ENCODE measurements at places on chromosomes 6 and 20. TPM values are rescaled to one million over a fixed set of nuclear protein-coding genes. Genes with fewer than 3 reads are reported as not detected.

DNA sequence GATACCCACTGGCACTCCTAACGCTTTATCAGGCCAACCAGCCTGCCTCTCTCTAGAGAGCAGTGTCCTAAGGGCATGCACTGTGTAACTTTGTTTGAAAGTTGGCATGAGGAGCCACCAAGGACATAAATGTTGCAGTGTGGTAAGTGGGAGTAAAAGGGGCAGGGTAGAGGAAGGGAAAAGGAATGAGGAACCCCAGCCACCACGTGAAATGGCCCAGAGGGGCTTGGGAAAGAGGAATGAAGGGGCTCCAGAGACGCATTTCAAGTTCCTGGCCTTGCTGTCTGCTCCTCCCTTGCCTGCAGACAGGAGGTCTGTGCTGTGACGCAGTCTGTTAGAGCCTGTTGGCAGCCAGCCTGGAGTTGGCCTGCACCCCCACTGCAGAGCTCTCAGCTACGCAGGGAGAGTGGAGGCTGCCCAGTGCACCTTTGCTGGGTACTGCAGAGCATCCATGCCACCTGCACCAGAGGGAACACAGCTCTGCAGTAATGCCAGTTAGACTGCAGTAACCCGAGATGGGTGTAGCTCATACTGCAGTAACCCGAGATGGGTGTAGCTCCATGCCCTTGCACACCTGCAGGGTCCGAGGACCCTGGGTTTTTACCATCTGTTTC, 86.8 kb upstream of the SNAP25 start:
- H3K27me3 ChIP-seq, result 0 out of 3 replicates have a peak, but pooled peaks cover 12% of the 10 kb centered on the region
- H3K4me3 ChIP-seq, result no peak overlapping the region
- no peak for DNase-seq
- no peaks in the 10 kb centered on the region for H3K36me3 ChIP-seq
- H3K4me1 ChIP-seq, result peaks cover under 1% of the 10 kb centered on the region

DNA sequence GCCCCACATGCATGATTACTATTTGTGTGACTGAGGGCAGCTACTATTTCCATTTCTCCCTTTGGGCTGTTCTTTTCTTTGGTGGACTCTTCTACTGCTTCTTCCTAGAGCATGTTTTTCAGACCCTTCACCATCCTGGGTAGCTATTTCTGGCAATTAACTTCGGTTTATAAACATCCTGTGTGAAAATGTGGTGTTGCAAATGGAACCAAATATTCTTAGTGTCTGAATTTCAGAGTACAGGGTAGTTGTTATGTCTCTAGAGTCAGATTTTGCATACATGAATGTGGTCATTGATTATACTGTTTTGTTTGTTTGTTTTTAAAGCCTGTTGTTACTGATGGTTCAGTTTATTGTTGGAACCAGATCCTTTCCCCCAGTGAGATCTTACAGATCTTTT, 49.7 kb downstream of the PROKR2 start:
- no peak overlapping the region for H3K27ac ChIP-seq
- H3K4me1 ChIP-seq, result no peaks in the 10 kb centered on the region
- H3K27me3 ChIP-seq, result peaks cover 53% of the 10 kb centered on the region
- H3K4me3 ChIP-seq, result no peak overlapping the region
- DNase-seq, result no peak

- H3K4me3 ChIP-seq, result no peak overlapping the region
- DNase-seq, result no peak
- H3K27ac ChIP-seq, result no peak overlapping the region
- peaks cover 16% of the 10 kb centered on the region for H3K36me3 ChIP-seq
- H3K27me3 ChIP-seq, result no peaks in the 10 kb centered on the region
These were observed 31.2 kb downstream of the SLC9A8 start for GRCh38 chr20:49843770-49844380.

DLK2 gene
- total RNA-seq, result 0.74 TPM

DNA sequence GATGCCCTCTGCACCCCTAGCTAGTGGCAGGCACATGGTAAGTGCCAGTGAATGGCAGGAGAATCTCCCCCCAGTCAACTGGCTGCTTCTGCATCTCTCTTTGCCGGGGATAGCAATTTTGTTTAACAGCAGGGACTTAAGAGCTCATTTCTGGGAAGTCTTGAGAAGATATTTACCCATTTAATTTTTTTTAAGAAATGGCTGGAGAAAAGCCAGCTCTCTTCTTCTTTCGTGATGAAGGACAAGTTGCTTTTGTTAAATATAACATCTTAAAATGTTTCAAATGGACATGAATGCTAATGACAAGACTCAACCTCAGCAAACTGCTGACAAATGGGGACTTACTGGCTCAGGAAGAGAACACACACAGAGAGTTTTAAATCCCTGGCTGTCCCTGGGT, 55.0 kb upstream of the IYD start:
- no peaks in the 10 kb centered on the region for H3K36me3 ChIP-seq
- H3K27me3 ChIP-seq, result no peaks in the 10 kb centered on the region

GRCh38 chr6:3013486-3013885, 13.8 kb downstream of the NQO2 start:
- peaks cover 27% of the 10 kb centered on the region for H3K4me1 ChIP-seq
- peaks cover 67% of the 10 kb centered on the region for H3K36me3 ChIP-seq
- H3K4me3 ChIP-seq, result no peak overlapping the region
- H3K27me3 ChIP-seq, result no peaks in the 10 kb centered on the region
- H3K27ac ChIP-seq, result no peak overlapping the region

DNA sequence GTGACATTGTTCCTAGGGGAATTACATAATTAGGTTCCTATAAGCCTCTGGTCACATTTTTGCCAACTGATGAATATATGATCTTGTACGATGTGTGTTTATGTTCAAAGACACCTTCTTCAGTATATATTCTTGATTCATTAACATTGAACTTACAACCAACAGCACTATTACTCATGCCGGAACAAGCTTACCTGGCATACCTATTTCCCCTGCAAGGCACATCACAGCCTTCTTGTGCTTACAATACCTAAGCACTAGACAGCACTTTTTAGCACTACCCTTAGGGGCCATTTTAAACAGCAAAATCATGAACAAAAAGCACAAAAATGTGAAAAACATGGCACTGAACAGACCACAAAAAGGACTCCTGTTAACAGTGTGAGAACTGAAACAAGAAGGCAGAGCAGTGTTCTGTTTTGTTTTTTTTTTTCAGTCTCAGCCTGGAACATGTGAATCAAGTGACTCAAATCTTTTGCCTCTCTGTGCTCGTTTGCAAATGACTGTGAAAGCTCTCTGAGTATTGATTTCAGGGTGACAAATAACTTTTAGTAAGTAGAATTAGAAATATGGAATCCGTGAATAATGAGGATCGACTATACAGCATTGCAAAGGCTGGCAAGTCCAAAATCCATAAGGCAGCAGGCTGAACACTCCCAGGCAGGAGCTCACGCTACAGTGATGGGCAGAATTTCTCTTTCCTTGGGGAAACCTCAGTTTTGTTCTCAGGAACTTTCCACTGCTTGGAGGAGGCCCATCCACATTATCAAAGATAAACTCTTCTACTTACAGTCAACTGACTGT, 102.3 kb upstream of the TSHZ2 start:
- DNase-seq, result no peak
- H3K36me3 ChIP-seq, result no peaks in the 10 kb centered on the region
- no peak overlapping the region for H3K27ac ChIP-seq
- H3K27me3 ChIP-seq, result no peaks in the 10 kb centered on the region
- no peaks in the 10 kb centered on the region for H3K4me1 ChIP-seq
- no peak overlapping the region for H3K4me3 ChIP-seq

- no peaks in the 10 kb centered on the region for H3K36me3 ChIP-seq
- H3K27ac ChIP-seq, result no peak overlapping the region
- H3K4me1 ChIP-seq, result peaks cover 25% of the 10 kb centered on the region
- no peak for DNase-seq
These were observed 26.8 kb downstream of the KIF3B start for GRCh38 chr20:32304131-32304746.

RRAGD gene
- 0.39 TPM for total RNA-seq

DNA sequence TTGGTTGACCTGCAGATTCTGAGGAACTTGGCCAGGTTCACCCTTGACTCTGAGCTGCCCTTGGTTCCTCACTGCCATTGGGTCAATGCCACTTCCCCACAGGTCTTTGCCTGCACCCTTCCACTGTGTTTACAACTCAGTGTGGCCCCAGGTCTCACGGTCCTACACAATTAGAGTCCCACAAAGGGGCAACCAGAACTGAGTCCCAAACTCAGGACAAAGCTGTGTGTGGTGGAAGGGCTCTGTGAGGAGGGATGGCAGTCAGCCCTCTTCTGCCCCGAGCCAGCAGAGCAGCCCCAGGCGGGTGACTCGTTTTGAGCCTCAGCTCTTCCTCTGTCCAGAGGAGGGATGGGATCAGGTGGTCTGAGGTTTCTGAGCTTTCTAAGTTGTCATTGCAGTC, 69.5 kb downstream of the NPEPL1 start:
- no peak overlapping the region for H3K27ac ChIP-seq
- no peaks in the 10 kb centered on the region for H3K36me3 ChIP-seq
- no peak overlapping the region for H3K4me3 ChIP-seq
- H3K4me1 ChIP-seq, result no peaks in the 10 kb centered on the region
- H3K27me3 ChIP-seq, result peaks cover 3% of the 10 kb centered on the region

DNA sequence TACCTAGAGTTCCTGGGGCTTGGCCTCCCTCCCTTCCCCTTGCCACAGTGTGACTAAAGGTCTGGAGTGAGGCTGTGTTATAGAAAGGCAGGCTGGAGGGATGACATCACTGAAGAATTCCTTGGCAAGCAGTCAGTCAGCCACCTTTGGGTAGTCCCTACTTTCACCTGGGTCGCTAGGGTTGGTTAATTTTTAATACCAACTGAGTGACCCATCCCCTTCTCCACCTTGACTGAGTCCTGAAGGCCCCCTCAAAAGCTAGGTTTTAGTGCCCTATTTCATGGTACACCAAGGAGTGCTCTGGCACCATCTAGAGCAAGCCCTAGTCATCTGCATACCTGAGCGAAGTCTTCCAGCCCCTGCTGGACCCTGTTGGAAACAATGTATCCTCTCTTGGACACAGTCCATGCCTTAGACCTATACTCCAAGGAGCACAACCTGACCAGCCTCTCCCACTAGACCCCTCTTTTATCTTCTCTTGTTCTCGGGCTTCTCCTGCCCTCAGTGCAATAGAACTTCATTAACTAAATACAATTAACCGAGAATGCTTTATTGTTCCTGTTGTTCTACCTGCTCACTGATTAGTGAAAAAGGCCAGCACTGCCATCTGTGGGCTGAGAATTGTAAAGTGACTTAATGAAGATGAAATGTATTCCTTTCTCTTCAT, 44.6 kb downstream of the RIN2 start:
- DNase-seq, result peak; percentile 75
- no peaks in the 10 kb centered on the region for H3K36me3 ChIP-seq
- H3K4me1 ChIP-seq, result no peaks in the 10 kb centered on the region
- no peak overlapping the region for H3K4me3 ChIP-seq

GRCh38 chr20:47417245-47418068, 61.0 kb upstream of the ZMYND8 start:
- no peaks in the 10 kb centered on the region for H3K36me3 ChIP-seq
- peak; percentile 74 for DNase-seq
- peaks cover 67% of the 10 kb centered on the region for H3K4me1 ChIP-seq

DNA sequence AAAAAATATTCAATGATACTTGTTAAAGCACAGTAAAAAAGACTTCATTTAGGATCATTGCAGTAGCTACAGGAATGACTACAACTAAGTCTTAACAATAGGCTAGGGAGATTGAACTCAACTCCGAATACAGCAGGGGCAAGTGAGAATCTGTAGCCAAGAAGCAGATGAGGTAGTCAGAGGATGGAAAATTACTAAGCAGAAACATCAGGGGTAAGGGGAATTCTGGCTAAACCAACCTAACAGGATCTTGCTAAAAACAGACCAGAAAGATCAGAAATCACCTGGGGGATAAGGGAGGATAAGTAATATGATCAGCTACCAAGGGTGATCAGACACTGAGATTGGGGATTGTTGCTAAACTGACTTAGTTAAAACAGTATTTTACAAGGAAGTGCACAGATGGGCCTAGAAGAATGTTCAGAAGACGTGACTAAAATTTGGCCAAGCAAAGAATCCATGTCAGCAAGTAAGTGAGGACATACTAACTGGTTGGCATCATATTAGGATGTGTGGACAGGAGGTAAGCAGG, 217.5 kb downstream of the TENT5A start:
- H3K27ac ChIP-seq, result no peak overlapping the region
- H3K4me3 ChIP-seq, result no peak overlapping the region
- H3K36me3 ChIP-seq, result no peaks in the 10 kb centered on the region

DNA sequence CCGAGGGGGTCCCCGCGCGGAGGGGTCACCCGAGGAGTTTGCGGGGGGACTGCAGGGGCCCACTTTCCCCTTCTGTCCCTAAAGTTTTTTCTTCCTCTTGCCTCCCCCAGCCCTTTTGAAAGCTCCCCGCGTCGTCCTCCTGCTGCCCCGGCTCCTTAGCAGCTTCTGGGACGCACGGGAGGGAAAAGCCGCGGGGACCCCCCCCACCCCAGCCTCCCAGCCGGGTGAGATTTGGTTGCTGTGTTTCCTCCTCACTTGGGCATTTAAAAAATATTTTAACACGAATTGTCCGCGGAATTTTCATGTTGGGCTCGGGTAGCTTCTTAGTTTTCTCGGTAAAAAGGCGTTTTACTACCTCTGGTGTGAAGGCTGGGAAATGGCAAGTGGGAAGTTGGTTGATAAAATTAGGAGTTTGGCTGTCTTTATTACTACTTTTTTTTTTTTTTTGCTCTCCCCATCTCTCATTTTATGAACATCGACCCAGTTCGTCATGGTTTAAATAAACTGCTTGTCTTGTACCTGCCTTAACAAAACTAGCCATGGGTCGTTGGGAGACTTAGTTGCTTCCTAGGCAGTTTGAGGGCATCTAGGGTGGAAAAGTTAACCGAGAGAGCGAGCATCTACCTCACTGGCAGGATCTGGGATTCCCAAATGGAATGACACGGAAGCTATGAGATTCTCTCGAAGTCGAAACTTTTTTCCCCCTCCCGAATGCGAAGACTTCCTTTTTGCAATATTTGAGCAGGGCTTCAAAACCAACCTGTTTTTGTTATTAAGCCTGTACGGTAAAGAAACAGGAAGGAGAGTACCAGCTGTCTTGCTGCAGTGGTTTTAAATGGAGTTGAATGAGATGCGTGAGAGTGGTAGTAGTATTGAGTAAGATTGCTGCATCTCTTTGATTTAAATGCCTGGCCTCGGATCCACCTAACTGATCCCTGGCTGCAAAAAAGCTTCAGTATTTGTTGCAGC, 868 bp downstream of the NCOA3 start:
- H3K4me3 ChIP-seq, result peak overlapping the region; percentile 100
- peaks cover 62% of the 10 kb centered on the region for H3K4me1 ChIP-seq
- peak; percentile 52 for DNase-seq
- H3K36me3 ChIP-seq, result no peaks in the 10 kb centered on the region
- H3K27me3 ChIP-seq, result no peaks in the 10 kb centered on the region

DNA sequence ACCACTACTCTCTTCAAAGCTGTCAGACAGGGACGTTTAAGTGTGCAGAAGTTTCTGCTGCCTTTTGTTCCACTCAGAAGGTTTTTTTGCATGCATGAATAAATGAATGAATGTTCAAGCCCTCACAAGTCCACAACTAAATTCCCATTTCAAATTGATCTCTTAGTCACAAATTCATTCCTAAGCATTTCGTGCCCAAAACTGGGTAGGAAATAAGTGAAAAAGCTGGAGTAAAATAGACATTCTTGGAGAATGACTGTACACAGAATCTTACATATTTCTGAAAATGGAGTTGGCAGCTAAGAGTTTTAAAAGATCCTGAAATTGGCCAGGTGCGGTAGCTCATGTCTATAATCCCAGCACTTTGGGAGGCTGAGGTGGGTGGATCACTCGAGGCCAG, 117.6 kb downstream of the PERP start:
- no peak for DNase-seq
- H3K36me3 ChIP-seq, result no peaks in the 10 kb centered on the region
- no peaks in the 10 kb centered on the region for H3K4me1 ChIP-seq
- no peak overlapping the region for H3K27ac ChIP-seq

GRCh38 chr20:10498200-10498599, 63.1 kb downstream of the SLX4IP start:
- H3K27me3 ChIP-seq, result no peaks in the 10 kb centered on the region
- no peak for DNase-seq
- no peak overlapping the region for H3K4me3 ChIP-seq
- H3K27ac ChIP-seq, result no peak overlapping the region
- no peaks in the 10 kb centered on the region for H3K4me1 ChIP-seq

Data from HepG2 (cell line).